Stimulated activated CD4-positive, alpha-beta T cell treated with anti-CD3 and anti-CD28 coated beads, TNF-alpha, amount 100 ng/mL, for 1 hour (primary cell): ENCODE measurements at places on chromosomes 2 and 18.

DNA sequence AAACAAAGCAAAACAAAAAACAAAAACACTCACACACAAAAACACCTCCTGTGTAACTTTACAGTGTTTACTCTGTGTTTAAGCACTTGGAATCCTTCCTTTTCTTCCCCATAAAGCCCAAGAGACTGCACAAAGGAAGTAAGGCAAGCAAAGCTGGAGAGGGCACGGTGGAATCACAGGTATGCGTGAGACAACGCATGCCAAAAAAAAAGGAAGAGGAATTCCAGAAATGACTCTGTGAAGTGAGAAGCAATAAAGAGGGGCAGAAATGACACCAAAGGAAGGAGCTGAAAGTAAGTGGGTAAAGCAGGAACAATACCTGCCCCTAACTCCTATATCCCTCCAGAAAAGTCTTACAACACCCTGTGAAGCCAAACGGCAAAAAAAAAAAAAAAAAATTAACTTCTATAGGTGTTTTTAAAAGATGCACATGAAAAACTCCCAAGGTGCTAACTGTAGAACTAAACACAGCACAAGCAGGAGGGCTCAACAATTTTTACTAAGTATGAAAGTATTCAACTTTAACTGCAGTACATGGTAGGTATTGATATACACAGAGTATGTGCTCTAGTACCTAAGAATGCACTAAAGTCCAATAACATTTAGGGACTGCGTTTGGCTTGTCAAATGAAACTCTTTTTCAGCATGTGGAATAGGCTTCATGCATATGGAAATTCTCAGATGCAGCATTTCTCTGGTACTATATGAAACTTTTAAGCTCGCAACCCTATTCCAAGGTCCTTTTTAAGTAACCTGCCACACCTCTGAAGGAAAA lies 9.1 kb downstream of the RND3 start:
- DNase-seq, result no peak

DNA sequence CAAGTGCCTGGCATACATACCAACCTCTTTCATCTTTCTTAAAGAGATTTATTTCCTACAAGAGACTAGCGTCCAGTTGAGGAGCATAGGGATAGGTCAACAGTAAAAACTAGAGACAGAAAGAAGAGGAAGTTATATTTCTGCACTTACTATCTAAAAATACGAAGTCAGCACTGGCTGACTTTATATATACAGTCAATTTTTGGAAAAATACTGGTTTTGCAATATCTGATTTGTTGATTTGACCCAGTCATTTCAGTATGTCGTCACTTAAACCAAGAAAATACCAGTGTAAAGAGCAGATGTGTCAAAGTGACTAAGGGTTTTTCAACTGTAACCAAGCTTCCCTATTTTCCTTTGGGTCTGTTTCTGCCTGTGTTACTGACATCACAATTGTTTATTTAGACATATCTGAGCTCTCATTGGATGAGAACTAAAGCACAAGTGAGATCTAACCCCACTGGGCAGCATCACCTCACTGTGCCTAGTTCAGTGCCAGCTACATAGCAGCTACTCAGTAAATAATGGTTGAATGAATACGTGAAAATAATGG lies 23.0 kb downstream of the CYTIP start:
- no peak for DNase-seq

DNA sequence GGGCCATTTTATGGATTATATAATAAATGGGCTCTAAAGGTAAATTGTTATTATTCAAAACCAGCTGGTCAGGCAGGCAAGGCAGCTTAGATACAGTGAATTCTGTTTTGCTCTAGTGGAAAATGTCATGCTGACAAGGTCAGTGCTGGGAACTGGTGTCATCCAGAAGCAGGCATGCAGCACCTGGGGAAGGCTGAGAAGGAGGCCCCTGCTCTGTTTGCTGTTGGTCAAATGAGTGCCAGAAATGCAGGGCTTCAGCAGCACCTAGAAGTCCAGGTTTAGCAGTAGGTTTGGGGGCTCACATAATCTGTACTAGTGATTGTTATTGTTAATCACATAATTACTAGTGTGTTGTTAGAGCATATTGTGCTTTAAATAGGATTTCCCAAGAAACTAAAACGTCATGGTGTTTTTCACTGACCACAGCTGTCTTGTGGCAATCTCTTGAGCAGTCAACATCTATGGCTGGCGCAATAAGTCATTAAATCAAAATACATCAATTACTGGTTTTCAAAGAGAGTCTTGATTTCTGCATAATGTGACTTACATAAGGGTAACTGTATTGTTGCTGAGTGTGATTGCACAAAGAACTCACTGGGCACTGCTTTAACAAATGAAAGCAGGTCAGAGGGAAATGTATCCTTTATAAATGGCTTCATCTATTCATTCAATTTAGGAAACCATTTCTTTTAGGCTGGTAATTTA lies 99.1 kb downstream of the MYO3B start:
- DNase-seq, result no peak

- DNase-seq, result no peak
These were observed 205.3 kb downstream of the ANAPC1 start for GRCh38 chr2:111678651-111679050.

DNA sequence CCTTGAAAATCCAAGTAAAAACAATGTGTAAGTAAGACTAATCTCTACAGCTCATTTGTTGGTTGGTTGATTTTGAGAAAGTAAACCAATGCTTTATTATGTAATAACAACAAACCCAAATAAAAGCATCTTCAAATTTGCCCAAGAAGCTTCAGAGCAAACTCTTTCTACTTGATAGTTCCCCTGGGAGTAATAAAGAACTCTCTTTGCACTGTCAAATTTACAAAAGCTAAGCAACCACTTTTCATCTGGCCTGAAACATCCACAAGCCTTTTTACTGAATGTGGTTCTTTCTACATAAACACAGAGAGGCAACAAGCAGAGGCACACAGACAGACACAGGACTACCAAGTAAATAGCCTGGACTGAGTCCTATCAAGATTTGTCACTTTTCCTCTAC lies 28.8 kb upstream of the CACNB4 start:
- no peak for DNase-seq

GRCh38 chr18:22831441-22831904 lies 101.7 kb upstream of the RBBP8 start:
- DNase-seq, result no peak

- DNase-seq, result no peak
These were observed at the start of gene SCTR for GRCh38 chr2:119523952-119524694. SCTR (minus strand) TSS chr2:119524483; CDS start chr2:119524226, 257 bp downstream.

GRCh38 chr2:15047184-15047583 lies 414.7 kb downstream of the LRATD1 start:
- DNase-seq, result no peak

DNA sequence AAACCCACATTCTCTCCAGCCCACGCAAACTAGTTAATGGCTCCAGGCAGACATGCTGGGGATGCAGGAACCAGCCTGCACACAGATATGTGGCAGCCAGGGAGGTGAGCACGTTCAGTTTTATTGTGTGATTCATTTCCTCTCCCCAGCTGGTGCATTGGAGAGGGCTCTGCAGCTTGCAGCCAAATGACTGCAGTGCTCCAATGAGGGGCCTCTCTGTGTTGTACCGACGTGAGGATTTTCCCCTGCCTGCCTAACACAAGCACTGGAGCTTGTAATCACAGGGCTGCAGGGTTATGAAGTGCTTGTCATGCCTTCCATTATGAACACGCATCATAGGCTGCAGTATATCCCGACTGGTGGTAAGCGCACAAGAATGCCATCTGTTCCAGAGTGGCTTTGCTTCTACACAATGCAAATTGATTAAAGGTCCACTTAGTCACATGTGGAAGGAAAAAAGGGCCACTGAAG lies 92.3 kb upstream of the THUMPD2 start:
- DNase-seq, result no peak

- DNase-seq, result no peak
These were observed 45.0 kb upstream of the NRP2 start for GRCh38 chr2:205637320-205637602.

DNA sequence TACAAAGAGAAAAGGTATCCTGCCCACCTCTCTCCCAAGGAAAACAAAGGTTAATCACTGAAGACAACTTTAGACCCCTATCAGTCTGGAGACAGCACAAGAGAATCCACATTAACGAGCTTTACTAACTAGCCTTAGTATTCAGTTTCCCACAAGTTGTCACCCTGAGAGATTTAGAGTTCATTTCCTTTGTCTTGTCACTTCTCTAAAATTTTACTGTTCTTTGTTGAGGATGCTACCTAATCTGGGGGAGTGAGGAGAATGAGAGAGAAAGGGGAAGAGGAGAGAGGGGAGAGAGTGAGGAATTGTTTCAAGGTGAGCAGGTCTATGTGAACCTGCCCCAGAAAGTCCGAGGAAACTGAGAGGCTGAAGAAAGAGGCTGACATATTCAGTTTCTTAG lies 28.4 kb downstream of the C2orf76 start:
- no peak for DNase-seq

GRCh38 chr2:175233135-175233719 lies 51.7 kb upstream of the ATP5MC3 start:
- DNase-seq, result no peak

DNA sequence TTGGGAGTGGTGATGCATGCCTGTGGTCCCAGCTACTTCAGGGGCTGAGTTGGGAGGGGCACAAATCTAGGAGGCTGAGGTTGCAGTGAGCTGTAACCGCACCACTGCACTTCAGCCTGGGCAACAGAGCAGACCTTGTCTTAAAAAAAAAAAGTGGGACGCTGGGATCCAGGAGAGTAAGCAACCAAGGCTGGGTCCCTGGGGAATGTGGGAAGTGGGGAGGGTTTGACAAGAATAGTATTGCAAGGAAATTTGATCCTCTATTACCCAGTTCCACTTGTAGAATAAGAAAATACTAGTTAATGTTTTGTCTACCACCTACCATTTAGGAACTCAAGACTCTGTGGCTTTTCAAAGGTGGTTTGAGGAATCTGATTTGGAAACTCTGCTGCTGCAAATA lies 21.1 kb upstream of the DYTN start:
- no peak for DNase-seq

GRCh38 chr18:33532978-33533377 lies 45.0 kb upstream of the ASXL3 start:
- no peak for DNase-seq

GRCh38 chr2:150911766-150912280 lies 349.8 kb downstream of the RBM43 start:
- DNase-seq, result no peak

GRCh38 chr18:50642439-50642838 lies 82.6 kb downstream of the MAPK4 start:
- DNase-seq, result no peak

- no peak for DNase-seq
These were observed 12.6 kb upstream of the POLE4 start for GRCh38 chr2:74945788-74946331.

DNA sequence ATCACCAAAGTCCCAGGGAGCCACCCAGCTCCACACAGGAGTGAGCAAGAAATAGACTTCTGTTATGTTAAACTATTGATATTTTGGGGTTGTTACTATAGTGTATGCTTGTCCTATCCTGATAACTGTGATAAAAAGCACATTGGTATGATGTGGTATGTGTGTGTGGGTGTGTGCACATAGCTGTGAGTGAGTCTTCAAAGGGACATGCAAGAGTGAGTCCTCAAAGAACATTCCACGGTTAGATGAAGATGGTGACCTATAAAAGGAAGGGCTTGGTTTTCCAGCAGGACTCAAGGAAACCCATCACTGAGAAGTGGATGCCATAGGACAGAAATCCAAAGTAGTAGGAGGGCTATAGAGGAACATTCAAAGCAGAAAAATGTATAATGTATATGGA lies 342.9 kb downstream of the TSN start:
- DNase-seq, result no peak

DNA sequence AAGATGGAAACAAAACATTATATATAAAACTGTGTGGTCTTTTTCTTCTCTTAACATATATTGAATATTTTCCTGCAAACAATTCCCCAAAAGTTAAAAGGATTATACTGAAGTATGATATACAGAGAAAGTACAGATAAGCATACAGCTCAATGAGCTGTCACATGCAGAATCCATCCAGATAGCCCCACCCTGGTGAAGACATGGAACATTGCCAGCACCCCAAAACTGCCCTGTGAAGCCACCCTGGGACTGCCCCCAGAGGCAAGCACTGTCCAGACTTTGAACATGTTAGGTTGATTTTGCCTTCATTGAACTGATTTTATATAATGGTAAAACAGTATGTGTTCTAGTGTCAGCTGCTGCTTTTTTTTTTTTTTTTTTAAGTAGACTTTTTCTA lies 112.3 kb upstream of the IL1R2 start:
- DNase-seq, result no peak

DNA sequence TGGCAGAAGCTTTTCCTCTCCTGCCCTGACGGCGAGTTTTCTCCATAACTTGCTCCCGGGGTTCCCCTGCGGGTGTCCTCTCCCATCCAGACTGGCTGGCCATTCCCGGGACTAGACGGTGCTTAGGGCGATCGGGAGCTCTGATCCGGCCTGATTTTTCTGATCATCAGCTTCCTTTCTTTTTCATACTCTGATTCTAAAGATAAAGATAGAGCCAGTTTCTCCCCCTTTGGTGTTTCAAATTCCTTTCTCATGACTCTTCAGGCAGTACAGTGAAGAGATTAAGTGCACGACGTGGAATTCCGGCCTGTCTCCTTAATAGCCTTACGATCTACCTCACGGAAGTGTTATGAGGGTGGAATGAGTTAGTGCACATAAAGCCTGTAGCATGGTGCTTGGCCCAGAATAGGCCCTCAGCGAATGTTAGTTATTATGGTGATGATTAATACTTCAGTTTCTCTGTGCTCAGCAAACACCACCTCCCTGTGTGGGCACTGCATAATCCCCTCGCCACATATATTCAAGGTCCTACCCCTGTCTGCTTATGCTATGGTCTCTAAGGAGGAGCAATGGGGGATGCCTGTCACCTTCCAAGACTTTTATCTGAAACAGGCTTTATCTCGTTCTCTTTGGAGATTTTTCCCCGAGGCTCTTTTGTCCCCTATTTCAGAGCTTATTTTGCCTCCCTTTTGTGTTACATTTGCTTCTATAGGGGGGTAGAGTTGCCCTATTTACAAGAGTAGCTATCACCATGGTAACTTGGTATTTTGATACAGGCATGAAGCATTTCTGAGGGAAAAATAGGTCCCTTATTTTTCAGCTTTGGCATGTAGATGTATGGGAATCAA lies 254.8 kb downstream of the CDH2 start:
- DNase-seq, result no peak

GRCh38 chr2:85662899-85663593 lies 5.0 kb downstream of the SFTPB start:
- DNase-seq, result no peak
